ENCODE measurements at places on chromosomes 3 and 15. TPM values are rescaled to one million over a fixed set of nuclear protein-coding genes. Genes with fewer than 3 reads are reported as not detected.

Gene ESYT3
- 0.44 TPM for total RNA-seq

Gene NRG4
- not detected for total RNA-seq

GRCh38 chr3:13581485-13582365 is 32.8 kb downstream of the FBLN2 start:
- peak; percentile 26 for DNase-seq
- H3K4me3 ChIP-seq, result no peak overlapping the region
- H3K27ac ChIP-seq, result no peak overlapping the region
- H3K27me3 ChIP-seq, result no peaks in the 10 kb centered on the region

DNA sequence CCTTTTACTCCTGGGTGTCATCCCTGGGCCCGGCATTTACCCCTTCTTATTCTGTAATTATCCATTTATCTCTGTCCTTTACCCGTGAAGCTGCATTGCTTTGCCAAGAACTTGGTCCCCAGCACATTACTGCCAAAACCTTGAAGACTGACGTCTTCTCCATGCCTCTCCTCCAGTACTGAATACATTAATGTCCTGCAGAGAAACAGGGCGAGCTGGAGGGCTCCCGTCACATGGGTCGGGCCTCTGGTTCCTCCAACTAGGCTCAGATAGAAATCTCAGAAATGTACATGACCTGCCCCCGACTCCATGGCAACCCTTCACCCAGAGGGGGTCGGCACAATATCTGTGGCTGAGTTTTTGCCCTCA is 445 bp downstream of the EFCAB12 start:
- H3K36me3 ChIP-seq, result peaks cover 25% of the 10 kb centered on the region
- H3K27ac ChIP-seq, result no peak overlapping the region
- H3K4me3 ChIP-seq, result peak overlapping the region; percentile 59

DNA sequence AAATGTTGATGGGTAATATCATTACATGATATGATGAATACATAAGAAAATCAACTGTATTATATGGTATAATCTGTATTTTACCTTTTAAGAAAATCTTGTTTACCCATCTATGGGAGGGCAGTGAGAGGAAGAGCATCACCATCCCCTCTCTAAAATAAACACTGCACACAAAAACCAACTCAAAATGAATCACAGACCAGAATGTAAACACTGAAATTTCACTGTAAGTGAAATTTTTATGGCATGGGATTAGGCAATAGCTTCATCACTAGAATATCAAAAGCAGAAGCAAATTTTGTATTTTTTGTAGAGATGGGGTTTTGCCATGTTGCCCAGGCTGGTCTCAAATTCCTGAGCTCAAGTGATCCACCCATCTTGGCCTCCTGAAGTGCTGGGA is 26.2 kb downstream of the IFT80 start:
- no peaks in the 10 kb centered on the region for H3K27me3 ChIP-seq
- H3K36me3 ChIP-seq, result peaks cover 33% of the 10 kb centered on the region
- DNase-seq, result no peak
- H3K4me1 ChIP-seq, result peaks cover 15% of the 10 kb centered on the region
- no peak overlapping the region for H3K27ac ChIP-seq
- H3K4me3 ChIP-seq, result no peak overlapping the region

GRCh38 chr3:70933105-70933810 is 620.8 kb upstream of the MDFIC2 start:
- peaks cover 10% of the 10 kb centered on the region for H3K27me3 ChIP-seq
- H3K4me3 ChIP-seq, result no peak overlapping the region
- no peaks in the 10 kb centered on the region for H3K36me3 ChIP-seq
- peaks cover 4% of the 10 kb centered on the region for H3K4me1 ChIP-seq
- no peak overlapping the region for H3K27ac ChIP-seq

DNA sequence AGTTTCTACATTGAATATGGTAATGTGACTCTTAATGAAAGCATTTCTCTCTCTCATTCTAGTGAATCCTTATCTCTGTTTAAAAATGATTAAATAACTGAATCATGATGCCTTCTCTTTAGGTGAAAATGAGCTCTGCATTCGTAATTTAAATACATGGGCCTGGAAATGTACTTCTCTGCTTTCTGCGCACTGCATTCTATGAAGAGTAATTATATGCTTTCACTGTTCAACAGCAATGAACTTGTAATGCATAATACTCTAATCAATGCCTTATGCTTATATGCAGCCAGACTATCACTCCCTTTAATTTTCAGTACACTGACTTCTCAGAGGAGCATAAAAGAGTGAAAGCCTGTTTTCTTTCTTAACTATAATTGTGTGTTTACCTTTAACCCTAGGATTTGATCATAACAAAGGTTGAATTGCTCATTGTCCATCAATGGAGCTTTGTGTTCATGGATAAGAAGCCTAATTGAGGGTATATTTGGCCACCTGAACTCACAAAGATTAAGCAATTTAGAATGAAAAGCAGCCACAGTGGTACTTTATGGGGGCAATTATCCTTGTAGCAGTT is 330.8 kb upstream of the PDZRN3 start:
- H3K36me3 ChIP-seq, result no peaks in the 10 kb centered on the region
- H3K27ac ChIP-seq, result no peak overlapping the region
- no peak overlapping the region for H3K4me3 ChIP-seq
- H3K4me1 ChIP-seq, result no peaks in the 10 kb centered on the region

DNA sequence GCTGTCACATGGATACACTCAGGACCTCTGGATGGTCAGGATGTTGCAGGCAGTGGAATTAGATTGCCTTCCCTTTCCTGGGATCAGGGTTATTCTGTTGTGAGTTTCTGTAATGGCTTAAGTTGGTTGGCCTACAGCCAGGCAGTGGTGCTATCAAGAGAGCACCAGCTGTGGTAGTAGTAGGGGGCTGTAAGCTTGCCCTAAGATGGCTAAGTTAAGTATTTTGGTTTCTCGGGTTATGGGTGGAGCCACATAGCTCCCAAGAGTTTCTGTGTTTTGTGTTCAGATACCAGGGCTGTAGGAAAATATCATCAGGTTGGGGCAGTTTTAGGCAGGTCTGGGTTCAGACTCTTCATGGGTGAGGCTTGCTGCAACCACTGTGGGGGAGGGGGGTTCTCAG is 59.6 kb downstream of the LEKR1 start:
- H3K4me3 ChIP-seq, result no peak overlapping the region
- H3K4me1 ChIP-seq, result no peaks in the 10 kb centered on the region
- H3K27me3 ChIP-seq, result peaks cover 19% of the 10 kb centered on the region
- no peak for DNase-seq

GRCh38 chr15:99727330-99727729 is 5.9 kb downstream of the LYSMD4 start:
- H3K4me3 ChIP-seq, result no peak overlapping the region
- DNase-seq, result no peak
- H3K36me3 ChIP-seq, result peaks cover 13% of the 10 kb centered on the region
- no peaks in the 10 kb centered on the region for H3K27me3 ChIP-seq

All from activated CD4-positive, alpha-beta T cell treated with anti-CD3 and anti-CD28 coated beads, Interleukin-2, amount 10 ng/mL, durations not matched to agents 7 days and 5 days (primary cell).